Caki2 (cell line): ENCODE measurements at places on chromosomes 5 and 9. TPM values are rescaled to one million over a fixed set of nuclear protein-coding genes. Genes with fewer than 3 reads are reported as not detected.

- DNase-seq, result no peak
These were observed 238.3 kb downstream of the FBXL17 start for GRCh38 chr5:108143581-108143980.

The MARCOL gene
- not detected in 2 replicates for total RNA-seq

The C9orf43 gene
- total RNA-seq, result not detected in 2 replicates

GRCh38 chr5:152723482-152723881 lies 318.4 kb upstream of the NMUR2 start:
- DNase-seq, result no peak

DNA sequence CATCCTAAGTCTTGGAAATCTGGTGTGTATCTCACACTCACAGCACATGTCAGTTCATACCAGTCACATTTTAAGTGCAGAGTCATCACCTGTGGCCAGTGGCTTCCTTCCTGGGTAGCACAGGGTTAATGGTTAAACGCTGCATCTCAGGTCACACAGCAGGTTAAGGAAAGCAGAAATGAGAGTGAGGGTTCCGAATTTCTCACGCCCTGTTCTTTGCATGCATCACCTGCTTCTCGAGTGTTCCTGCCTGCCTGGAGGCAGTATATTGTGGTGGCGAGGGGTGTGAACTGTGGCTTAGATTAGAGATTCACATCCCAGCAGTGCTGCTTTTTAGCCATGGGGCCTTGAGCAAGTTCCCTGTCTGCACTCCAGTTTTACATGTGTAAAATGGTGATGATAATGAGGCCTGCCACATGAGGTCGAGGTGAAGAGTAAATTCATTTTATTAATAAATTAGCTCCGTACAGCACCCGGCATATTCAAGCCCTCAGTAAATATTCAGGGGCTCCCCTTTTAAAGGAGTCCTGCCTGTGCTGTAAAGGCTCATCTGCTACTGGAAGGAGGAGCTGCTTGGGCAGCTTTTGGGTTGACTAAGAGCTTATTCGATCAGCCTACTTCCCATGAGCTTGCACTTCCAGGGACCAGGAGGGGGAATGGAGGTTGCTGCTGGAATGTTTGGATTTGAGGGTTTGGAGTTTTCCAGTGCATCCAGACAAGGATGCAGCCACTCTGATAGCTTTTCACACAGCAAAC lies 61.1 kb upstream of the SAP30L start:
- DNase-seq, result peak; percentile 74

DNA sequence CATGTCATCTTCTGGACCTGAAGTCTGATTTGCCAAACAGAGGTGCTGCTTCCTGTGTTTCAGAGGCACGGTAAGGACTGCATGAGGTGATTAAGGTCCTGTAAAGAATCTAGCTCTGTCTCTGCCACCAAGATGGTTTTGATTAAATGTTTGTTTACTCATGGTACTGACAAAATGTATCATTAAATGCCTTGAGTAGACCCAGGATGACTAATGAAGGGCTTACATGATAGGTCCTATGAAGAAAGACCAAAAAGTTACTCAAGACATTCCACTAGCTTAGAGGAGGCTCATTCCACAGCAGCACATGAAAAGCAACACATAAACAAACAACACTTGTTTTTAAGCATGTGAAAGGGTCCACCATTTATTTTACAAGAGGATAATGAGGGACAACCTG lies 100.9 kb downstream of the BOD1 start:
- no peak for DNase-seq

GRCh38 chr5:97534166-97534565 lies 351.1 kb upstream of the RIOK2 start:
- DNase-seq, result peak; percentile 54

The BAAT gene
- total RNA-seq, result not detected in 2 replicates

DNA sequence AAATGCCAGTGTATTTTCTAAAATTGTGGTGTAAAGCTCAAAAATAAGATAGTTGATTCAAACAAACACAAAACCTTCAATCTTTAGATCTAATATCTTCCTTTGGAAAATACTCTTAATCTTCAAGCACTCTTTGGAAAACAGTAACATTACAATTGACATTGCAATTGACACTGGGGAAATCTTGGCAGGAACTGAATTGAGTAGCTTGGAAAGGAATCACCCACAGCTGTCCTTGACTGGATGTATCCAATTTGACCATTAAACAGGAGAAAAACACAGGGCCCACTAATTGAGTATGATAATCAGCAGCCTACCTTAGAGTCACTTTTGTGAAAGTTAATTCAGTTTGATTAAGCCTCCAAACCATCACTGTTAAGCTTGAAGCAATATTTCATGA lies 776.7 kb downstream of the DTWD2 start:
- DNase-seq, result no peak

- no peak for DNase-seq
These were observed 4.0 kb downstream of the ST6GALNAC4 start for GRCh38 chr9:127912882-127913281.

The LECT2 gene
- not detected in 2 replicates for total RNA-seq

DNA sequence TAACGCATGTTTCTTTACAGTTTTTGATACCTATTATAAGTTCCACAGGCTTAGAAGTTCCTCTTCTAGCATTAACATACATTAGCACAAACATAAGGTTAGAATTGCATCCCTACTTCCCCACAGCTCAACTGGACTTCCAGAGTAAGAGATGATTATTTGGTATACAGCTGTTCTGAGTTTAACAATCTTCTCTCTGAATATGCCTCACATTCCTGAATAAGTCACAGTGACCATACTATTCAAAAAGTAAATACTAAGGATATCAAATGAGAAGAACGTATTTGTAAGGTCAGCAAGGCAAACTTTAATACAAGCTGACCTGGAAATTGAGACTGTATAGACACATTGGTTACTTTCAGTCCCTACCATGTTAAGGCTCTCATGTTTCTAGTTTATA lies 21.3 kb downstream of the NR6A1 start:
- DNase-seq, result no peak

GRCh38 chr5:125408448-125409233 lies 662.2 kb upstream of the ZNF608 start:
- DNase-seq, result peak; percentile 98

The GPX3 gene
- total RNA-seq, result 80.4 and 92.6 TPM in 2 replicates
